Stimulated activated CD4-positive, alpha-beta T cell treated with anti-CD3 and anti-CD28 coated beads, TNF-alpha, amount 100 ng/mL, for 48 hours (primary cell): ENCODE measurements at places on chromosomes 6 and 20.

GRCh38 chr20:19943061-19943521 lies 74.1 kb upstream of the NAA20 start:
- no peak for DNase-seq

DNA sequence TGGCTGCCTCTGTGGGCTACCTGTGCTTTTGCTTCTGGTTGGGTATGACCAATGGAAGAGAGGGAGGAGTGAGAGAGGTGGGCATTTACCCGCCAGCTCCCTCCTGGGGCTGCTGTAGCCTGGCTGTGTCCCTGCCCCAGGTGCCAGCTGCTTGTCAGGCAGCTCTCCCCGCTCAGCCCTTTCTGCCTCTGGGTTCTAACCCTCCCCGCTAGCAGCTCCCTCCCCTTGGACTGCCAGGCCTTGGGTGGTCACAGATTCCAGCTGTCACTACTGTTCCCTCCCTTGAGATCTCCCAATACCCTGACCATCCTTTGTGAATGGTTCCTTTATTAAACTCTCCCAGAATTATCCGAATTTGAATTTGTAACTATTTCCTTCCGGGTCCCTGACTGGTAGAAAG lies 95.5 kb upstream of the RNF24 start:
- DNase-seq, result no peak

- no peak for DNase-seq
Measured at GRCh38 chr20:19631410-19631809, 126.6 kb upstream of the RIN2 start.

- no peak for DNase-seq
Measured at GRCh38 chr6:43782764-43783513, 12.9 kb downstream of the VEGFA start.

- DNase-seq, result no peak
Measured at GRCh38 chr6:15256538-15257271, 10.8 kb downstream of the JARID2 start.

- DNase-seq, result no peak
Measured at GRCh38 chr20:58154113-58154512, 74.3 kb downstream of the ANKRD60 start.

DNA sequence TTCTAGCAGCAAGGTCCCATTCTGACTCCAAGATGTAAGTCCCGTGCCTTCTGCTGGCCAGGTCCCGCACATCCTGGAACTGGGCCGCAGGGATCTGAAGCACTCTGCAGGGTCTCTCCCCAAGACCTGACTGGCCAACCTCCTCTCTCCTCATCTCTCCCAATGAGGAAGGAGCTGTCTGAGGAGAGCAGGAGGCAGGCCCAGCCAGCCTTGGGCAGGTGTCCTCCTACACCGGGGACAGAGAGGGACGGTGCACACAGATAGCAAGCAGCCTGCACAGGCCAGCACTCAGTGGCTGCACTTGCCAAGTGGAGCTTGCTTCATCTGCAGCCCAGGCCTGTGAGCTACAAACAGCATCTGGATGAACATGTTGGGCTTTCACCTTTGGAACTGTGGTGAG lies 76.8 kb upstream of the CD93 start:
- DNase-seq, result no peak

DNA sequence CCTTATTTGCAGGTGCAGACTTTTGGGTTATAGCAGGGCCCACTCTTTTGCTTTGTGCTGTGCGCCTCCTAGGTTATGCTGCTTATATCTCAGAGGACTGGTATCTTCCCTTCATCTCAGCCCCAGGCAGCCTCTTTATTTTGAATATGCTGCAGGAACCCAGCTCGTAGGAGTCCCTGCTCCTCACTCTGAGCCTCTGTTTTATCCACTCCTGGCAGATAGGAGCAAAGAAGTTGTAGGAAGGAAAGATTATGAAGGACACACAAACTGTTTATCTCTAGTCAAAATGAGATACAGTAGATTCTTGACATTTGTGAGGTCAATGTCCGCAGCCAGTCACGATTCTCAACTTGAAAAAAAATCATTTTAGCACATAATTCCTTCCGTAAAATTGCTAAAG lies 15.6 kb downstream of the L3MBTL3 start:
- DNase-seq, result no peak

GRCh38 chr6:2748183-2748582 lies 2.5 kb downstream of the MYLK4 start:
- no peak for DNase-seq

- DNase-seq, result no peak
Measured at GRCh38 chr6:29633534-29633905, 537 bp upstream of the GABBR1 start.

DNA sequence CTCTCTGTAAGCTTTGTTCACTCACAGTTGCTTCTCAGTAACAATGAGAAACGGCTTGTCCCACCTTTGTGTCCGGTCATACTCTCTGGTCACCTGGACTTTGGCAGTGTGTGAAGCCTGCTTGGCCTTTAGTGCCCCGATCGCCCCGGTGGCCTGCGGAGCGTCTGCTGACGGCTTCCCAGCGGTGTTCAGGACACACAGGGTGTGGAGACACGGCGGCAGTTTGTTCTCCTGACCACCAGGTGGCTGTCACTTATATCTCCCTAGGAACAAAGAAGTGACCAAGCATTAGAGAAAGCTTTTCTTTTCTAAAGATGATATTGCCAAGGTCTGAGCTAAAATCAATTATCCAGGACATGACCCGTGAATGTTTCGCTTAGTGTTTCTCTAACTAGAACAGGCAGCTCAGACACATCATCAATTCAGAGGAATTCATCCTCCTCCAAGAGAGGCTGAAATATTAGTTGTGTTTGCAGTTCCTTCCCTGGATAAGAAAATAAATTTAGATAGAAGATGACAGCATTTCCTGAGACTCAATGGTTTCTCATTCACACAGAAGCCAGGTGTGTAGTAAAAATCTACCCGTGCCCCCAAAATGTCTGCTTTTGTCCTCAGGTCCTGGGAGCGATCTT lies 167.4 kb upstream of the THBS2 start:
- DNase-seq, result no peak

GRCh38 chr6:878179-878578 lies 185.2 kb upstream of the EXOC2 start:
- no peak for DNase-seq

- no peak for DNase-seq
Measured at GRCh38 chr20:18985551-18985950, 172.0 kb downstream of the SCP2D1 start.

DNA sequence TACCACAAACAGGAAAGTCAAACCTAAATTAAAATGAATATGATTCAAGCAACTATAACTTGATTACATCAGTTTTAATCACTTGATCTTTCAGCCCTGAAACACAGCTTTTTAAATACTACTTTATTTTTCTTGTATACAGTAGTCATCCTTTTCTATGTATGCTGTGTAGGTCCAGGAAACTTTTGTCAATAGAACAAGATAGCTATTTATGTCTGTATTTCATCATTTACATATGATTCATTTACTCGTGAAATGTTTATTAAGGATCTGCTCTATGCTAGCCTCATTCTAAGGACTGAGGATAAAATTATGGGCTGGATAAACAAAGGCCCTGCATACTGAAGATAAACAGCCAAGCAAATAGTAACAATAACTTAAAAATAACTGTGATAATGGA lies 930.2 kb downstream of the TFAP2A start:
- DNase-seq, result no peak

DNA sequence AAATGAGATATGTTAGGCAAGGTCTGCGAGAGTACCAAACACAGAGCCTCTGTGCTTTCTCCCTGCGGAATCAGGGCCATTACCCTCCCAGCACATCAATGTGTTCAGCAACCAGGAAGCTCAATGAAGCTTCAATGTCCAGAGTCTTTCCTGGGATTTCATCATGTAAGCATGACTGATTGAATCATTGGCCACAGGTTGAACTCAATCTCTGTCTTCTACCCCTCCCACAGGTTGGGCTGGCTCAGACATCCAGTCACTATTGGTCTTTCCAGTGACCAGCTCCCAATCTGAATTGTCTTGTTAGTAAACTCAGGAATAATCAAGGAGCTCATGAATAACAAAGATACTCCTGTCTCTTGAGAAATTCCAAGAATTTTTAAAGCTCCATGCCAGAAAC lies 2.7 kb upstream of the DTD1 start:
- no peak for DNase-seq

- no peak for DNase-seq
Measured at GRCh38 chr6:14072084-14072483, 45.5 kb upstream of the CD83 start.

- no peak for DNase-seq
Measured at GRCh38 chr20:46814366-46815232, 80.0 kb upstream of the EYA2 start.

DNA sequence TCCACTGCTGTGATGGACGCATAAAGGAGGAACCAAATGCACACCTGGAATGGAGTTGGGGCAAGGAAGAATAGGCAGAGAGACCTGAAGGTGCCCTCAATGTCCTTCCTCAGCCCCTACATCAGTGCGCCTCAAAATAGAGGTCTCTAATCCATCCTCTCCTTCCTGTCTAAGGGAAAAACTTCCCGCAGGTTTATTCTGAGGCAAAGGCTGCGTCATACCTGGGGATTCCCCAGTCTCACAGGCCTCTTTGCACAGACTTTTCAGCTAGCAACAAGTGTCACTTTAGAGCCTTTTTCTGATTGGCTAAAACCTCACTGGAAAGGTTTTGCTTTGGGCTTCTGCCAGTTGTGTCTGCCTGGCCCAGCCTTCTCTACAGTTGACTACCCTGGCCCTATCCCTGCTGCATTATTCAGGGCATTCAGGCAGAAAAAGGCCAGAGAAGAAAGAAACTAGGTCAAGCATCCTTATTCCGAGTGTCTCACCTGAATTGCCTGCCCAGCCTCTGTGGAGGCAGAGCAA lies 1.8 kb upstream of the HLA-DQB1 start:
- peak; percentile 41 for DNase-seq

DNA sequence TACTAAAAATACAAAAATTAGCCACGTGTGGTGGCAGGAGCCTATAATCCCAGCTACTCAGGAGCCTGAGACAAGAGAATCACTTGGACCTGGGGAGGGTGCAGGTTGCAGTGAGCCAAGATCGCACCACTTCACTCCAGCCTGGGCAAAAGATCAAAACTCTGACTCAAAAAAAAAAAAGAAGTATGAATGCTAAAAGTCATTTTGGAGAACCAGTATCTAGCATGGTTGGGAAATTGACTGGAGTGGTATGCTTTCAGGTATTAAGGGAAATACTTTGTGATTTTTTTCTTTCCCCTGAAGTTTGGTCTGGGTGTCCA lies 30.1 kb downstream of the PCMT1 start:
- no peak for DNase-seq

- no peak for DNase-seq
Measured at GRCh38 chr6:10521104-10521808, at the start of gene GCNT2. TSS of gene GCNT2 (plus strand) at chr6:10521351. CDS start at chr6:10528912, 7,561 bp downstream.

GRCh38 chr6:14861491-14861943 lies 384.4 kb upstream of the JARID2 start:
- DNase-seq, result no peak

GRCh38 chr20:44642203-44643153 lies 9.0 kb downstream of the ADA start:
- no peak for DNase-seq

DNA sequence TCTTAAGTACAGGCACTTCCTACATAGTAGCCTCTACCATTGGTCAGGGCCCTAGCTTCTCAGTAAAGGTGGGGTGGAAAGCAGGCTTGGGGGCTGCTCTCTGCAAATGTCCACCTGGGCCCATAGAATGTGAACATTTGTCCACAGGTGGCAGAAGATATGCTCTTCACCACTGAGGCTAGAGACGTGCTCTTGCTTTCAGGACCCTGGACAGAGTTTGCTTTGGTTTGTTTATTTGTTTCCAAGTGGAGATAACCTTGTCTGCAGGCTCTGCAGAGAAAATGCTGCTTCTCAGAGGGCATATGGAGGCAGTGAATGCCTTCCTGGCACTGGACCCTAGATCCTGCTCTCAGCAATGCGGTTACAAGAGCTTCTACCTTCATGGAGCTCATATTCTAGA lies 129.0 kb downstream of the F13A1 start:
- DNase-seq, result no peak

DNA sequence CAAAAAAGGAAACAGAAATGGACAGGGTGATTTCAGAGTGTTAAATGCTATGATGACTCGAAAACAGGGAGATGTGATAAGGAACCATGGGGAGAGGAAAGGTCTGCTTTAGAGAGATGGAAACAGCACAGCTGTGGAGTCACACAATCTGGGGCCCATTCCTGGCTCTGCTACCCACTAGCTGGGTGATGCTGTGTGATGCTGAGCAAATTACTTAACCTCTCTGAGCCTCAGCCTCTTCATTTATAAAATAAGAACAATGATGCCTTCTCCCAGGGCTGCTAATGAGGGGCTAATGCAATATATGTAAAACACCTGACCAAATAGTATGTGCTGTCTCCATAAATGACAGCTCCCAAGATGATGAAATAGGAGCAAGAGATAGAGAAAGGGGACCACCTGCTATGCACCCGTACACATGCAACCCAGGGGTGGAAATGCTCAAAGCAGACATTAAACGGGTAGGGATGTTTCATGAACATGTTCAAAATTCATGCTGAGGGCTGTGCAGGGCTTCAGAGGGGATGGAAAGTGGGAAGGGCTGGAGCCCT lies 27.7 kb downstream of the MDGA1 start:
- DNase-seq, result no peak

GRCh38 chr6:14466278-14466677 lies 348.7 kb downstream of the CD83 start:
- no peak for DNase-seq

GRCh38 chr6:128655978-128656498 lies 135.6 kb upstream of the PTPRK start:
- peak; percentile 2 for DNase-seq

DNA sequence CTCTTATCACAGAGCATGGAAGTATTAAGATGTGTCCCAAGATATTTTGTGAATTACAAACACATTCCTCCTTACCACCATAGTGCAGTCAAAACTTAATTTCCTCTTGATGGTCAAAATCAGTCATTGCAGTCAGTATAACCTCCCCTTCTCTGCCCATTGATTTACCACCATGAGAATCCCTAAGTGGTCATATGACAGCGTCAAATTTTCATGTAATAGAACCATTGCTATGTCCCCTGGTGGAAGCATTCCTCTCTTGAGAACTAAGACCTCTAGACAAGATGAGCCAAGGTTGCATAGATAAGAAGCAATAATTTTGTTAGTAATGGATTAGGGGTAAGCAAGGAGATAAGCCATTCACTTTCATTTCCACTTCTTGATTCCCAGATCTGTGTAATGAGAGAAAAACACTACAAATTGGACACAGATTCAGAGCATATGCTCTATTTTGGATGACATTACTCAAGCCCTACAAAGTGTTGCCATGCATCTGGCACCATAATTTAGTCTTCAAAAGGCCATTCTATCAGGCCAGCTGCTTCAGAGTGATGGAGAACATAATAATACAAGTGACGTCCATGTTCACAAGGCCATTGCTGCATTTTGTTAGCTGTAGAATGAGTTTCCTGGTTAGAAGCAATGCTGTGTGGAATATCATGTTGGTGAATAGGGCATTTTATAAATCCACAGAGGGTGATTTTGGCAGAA lies 49.6 kb upstream of the PDE7B start:
- no peak for DNase-seq
